Fibroblast of mammary gland (primary cell): ENCODE measurements at places on chromosomes 6 and 20.

DNA sequence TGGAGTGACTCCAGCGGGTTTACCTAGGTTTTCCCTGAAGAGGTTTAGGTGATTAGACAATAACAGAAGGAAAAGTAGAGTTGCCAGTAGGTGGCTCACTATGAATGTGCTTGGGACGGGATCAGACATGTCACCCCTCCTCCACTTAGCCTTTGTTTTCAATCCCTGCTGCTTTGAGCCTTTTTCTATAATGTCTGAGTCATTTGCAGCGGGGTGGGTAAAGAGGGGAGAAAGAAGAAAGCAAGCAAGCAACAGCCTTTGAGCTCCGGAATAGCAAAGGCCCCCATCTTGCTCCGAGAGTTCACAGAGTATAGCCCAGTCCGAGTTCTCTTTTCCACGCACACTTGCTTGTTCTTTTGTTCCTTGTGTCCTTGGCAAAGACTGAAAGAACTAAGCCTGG lies 129.1 kb downstream of the PACRG start:
- DNase-seq = peak; percentile 92

- DNase-seq = no peak
These were observed 28.7 kb upstream of the KIAA1586 start for GRCh38 chr6:57017841-57018240.

GRCh38 chr6:104527761-104528415 lies 331.8 kb downstream of the HACE1 start:
- DNase-seq = peak; percentile 31

GRCh38 chr6:115643762-115644161 lies 416.9 kb downstream of the FRK start:
- DNase-seq = peak; percentile 18

DNA sequence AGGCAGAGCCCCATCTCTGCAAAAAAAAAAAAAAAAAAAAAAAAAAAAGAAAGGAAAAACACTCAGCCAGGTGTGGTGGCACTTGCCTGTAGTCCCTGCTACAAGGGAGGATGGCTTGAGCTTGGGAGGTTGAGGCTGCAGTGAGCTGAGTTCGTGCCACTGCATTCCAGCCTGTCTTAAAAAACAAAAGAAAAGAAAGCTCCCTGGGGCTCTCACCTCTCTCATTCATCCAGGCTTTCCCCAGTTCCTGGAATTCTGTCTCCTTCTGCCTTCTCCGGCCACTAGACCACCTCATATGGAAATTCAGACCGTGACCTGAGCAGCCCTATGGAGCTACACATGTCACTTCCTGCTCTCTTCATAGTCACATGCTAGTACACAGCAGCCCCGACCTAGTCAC lies 101.1 kb upstream of the TAB2 start:
- no peak for DNase-seq

DNA sequence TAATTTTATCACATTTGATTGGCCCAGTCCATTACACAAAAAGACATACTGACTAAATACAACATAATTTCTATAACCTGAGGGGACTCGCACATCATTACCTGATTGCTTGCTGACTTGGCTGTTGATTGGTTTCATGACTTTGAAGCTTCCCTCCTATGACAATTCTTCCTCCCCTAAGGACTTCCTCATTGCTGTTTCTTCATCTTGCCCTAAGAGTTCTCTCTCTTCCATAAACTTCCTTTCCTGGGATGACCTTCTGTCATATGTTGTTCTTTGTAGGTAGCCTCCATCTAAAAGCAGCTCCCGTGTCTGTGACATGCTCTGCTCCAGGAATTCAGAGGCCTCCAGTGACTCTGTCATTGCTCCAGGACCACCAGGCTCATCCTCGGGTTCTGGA lies 22.6 kb downstream of the RSPH3 start:
- no peak for DNase-seq

GRCh38 chr20:44914924-44915323 lies 5.1 kb downstream of the PABPC1L start:
- no peak for DNase-seq

- no peak for DNase-seq
These were observed 26.4 kb upstream of the STX16 start for GRCh38 chr20:58624687-58625086.

- no peak for DNase-seq
These were observed 141.7 kb downstream of the TMEM242 start for GRCh38 chr6:157181649-157182048.

GRCh38 chr20:20051767-20052073 lies 546 bp downstream of the CRNKL1 start:
- DNase-seq = no peak

DNA sequence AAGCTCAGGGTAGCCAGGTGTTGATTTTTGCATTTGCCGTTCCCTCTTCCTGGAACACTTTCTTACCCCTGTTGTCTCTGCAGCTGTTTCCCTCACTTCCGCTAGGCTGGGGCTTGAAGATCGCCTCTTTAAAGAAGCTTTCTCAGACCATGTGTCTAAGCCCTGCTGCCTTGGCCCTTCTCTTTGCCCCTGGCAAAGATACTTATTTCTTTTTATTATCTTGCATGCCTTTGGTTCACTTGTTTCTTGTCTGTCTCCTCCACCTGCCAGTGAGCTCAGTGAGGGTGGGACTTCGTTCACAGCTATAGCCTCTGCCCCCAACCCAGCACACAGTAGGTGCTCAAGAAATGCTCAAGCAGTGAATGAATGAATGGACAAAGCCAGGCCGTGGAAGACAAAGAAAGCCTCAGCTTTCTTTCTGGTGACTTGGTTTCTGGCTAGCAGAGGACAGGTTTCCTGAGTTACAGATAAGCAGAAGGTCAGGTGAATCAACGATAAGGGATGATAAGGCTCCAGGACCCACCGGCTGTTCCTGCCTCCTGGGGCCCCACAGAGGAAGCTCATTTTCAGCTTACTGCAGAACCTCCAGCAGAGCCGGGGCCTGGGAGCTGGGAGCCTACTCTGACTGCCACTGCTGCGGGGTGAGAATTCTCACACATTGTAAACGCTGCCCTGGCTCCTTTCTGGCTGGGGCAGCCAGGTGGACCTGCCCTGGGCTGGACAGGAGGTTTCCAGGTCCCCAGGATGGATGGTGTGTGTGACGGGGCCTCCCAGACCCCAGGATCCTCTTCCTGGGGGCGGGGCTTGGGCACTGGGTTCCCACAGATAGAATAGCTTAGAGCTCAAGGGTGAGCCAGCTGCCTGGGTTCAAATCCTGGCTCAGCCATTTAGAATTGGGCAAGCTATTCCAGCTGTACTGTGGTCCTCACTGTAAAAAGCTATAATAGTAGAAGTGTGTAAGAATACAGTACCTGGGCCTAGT lies 29.8 kb downstream of the SNAI1 start:
- DNase-seq = no peak

DNA sequence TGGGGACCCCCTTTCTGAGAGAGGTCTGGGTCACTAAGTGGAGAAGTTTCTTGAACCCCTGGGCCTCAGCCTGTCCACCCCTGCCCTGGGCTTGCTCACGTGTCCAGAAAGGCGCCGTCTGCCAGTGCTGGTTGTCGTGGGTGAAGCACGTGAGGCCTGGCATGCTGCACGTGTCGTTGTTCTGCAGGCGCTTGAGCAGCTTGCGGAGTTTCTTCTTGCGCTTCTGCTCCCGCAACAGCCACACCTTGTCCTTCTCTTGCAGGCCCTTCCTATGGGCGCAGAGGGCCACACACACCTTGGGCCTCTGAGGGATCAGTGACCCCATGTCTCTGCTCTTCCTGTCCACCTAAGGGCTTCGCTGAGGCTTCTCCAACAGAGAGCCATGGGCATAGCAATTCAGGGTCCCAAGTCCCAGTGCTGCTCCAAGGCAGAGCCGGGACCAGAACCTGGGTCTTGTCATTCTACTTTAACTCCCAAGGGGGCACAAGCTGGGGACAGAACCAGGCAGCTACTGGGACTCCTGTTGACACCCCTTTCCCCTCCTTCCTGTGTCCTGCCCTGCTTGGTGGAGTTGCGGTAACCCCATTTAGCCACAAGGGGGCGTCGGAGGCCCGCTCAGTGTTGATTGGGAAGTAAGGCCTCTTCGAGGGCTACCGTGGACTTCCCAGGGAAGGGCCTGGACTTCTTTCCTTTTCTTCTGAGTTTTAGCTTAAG lies 121.8 kb downstream of the SULF2 start:
- DNase-seq = peak; percentile 68

- peak; percentile 93 for DNase-seq
These were observed 190.2 kb downstream of the TSHZ2 start for GRCh38 chr20:53162251-53162835.

DNA sequence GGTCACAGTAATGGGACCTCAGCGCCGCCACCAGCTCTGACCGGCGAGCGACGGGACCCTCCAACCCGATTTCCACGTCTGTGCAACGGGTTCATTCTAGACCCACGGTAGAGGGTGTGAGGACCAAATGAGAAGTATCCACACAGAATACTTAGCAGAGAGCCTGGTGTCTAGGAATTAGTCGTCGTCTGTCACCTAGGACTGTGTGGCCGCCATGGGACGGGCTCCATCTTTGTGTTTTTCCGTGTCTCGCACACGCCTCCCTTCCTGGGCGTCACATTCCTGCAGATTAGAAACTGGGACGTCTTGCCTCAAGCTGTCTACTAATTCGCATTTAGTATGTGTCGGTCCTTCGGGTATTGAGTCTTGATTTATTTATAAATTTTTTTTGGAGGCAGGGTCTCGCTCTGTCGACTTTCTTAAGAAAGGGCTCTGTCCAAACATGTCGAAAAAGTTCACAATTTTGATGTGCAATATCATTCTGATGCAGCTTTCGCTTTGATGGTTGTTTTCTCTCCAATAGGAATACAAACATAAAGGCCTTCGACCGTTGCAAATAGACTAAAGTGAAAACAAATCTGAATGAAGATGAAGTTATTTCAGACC lies 563 bp downstream of the MGME1 start:
- no peak for DNase-seq

DNA sequence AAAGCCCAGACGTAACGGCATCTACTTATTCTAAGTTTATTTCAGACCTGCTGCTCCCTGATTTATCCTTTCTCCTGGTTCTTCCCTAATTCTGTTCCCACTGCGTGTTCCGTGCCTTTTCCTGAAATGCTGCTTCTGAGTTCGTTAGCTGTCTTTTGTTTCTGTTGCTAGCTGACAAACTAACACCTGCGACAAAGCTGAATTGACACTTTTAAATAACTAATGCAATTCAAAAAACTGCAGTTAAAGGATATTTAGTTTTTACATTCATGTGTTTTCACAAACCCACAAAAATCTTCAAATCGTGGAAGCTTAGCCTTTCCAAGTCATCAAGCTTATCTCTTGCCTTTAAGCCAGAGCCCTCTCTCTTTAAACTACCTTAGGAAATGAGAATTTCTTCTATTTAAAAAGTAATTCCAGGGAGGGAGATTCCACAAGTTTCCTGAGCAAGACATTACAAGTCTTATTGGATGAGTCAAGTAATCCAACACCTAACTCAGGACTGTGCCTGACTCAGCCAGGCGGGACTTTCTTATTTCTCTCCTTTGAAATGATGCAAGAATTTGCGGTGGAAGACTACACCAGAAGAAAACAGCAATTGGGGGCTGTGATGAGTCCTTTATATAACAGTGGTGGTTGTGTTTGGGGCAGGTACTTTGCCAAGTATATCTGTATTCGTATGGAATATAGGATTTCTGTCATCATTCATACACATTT lies 6.3 kb downstream of the ADTRP start:
- peak; percentile 97 for DNase-seq

DNA sequence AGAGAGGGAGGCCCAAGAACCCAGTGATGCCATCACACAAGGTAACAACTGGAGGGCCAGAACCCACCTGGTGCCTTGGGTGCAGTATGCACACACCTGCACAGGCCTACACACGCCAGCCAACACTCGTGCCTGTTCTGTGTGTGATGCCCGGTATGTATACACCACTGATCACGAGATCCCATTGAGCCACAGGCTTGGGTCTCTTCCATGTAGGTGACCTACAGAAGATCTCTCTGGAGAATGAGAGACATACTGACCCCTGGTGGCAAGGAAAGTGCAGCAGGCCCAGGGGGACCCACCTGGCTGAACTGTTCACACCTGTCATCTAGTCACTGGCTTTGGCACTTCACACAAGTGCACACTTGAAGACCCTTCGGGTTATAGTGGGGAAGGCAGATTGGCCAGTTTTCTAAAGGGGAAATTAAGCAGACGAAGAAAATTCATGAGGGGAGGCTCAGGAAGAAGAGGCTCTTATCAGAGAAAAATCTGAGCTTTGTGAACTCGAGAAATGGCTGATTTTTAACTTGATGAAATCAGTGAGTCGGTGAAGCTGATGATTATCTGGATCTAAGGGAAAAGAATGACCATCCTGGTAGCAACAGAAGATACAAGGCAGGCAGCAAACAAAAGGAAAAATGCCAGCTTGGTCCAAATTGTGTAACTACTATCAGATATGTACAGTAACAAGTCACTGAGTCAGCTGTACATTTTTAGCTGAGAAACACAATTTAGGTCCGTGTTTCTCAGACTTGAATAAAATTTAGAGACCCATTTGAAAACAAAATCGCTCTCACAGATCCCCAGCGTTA lies 69.1 kb upstream of the PBOV1 start:
- peak; percentile 12 for DNase-seq

DNA sequence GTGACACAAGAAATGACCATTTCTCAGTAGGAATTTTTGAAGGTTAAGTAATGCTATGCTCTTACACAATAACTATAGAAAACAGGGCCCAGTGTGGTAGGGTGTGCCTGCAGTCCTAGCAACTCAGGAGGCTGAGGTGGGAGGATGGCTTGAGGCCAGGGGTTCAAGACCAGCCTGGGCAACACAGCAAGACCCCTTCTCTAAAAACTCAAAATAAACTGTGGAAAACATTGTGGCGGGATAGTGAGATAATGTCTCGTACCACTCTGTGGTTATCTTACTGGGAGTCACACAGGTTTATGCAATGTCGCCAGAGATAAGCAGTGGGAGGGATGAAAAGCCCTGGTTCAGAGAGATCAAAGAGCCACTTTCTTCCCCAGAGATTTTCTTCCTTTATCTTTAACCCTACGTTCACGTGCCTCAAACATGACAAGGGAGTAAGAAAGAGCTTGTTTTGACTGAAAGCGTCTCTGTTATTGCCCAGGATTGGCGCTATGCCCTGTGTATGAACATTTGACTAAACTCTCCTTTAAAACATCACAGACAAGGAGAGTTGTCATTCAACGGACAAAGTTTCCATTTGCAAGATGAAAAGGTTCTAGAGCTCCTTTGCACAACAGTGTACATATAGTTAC lies 13.9 kb downstream of the GCM1 start:
- no peak for DNase-seq

- DNase-seq = no peak
These were observed 508.1 kb downstream of the KIF16B start for GRCh38 chr20:16064989-16065707.

GRCh38 chr20:62269871-62270270 lies 31.6 kb downstream of the OSBPL2 start:
- no peak for DNase-seq
